ENCODE measurements at places on chromosomes 1 and 21.

DNA sequence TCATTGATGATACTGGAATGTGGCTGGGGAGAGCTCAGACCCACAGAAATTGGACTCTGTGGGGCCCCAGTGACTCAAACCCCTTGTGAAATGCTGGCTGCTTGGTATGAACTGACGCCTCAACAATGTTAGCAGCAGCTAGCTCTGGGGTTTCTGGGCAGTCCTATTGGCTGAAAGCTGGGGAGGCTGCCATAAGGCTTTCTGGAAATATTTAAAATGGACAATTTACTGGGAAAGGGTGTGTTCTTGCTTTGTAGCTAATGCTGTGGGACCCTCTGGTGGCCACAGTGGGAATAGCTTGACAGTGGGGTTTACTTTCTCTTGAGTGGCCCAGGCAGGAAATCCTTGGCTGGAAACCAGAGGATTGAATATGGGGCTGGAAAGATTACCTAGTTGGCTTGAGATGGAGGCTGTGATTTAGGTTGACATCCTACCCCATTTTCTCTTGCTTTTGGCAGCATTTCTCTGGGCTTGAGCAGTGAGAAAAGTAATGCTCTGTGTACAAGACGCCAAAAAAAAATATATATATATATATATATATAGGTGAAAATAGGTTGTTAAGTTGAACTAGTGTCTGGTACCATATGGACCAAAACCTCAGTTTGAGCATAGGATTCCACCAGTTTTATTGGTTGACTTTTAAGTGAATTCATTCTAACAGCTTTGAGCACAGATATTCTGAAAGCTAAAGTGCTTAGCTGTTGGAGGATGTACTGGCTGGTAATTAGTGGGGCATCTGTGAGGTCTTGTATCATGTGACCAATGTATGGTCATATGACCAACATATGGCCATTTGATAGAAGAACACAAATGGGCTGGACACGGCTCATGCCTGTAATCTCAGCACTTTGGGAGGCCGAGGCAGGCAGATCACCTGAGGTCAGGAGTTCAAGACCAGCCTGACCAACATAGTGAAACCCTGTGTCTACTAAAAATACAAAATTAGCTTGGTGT is 8.2 kb upstream of the S100A10 start:
- peak; percentile 60 for DNase-seq

DNA sequence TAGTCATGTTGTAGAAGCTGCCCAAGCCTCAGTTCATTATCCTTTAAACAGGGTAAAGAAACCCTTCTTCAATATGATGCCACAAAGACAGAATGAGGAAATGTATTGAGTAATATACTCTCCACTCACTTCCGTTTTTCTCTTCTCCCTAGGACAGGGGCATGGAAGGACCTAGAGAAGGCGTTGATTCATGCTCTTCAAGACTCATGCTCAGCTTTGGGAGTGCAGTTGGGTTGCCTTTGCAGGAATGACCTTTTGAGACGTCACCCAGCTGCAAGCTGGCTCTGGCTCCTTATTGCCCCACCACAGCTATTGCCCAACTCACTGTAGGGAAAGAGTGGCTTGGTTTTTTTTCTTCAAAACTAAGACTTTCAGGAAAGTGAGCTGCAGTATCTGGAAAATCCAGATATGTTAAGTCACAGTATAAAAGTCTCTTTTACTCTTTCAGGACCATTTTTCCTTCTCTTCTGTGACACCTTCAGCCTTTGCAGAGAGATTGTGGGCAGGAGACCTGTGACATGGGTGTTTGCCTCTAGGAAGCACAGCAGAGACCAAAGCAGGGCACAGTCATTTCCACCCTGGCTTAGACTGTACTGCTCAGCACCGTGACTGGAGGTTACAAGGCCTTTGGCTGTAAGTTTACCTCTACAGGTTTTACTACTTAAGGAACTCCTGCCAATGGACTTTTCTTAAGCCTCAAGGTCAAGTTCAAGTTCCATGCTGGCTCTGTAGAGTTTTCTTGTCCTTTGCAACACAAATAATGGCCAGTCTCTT is 39.5 kb downstream of the XCL2 start:
- DNase-seq: no peak

- DNase-seq: no peak
Observed at GRCh38 chr1:174166530-174167264, 7.4 kb downstream of the RABGAP1L start.

- no peak for DNase-seq
Observed at GRCh38 chr21:38327984-38328383, 71.2 kb downstream of the KCNJ15 start.

- no peak for DNase-seq
Observed at GRCh38 chr1:91895832-91896556, 10.0 kb upstream of the TGFBR3 start.

GRCh38 chr1:107572674-107573211 is 392.2 kb downstream of the VAV3 start:
- DNase-seq: no peak

GRCh38 chr1:1173061-1173792 is 453 bp upstream of the TTLL10 start:
- DNase-seq: no peak

- no peak for DNase-seq
Observed at GRCh38 chr21:22575165-22575584, 1577.0 kb downstream of the NCAM2 start.

- no peak for DNase-seq
Observed at GRCh38 chr1:30804352-30804751, 46.8 kb upstream of the LAPTM5 start.

DNA sequence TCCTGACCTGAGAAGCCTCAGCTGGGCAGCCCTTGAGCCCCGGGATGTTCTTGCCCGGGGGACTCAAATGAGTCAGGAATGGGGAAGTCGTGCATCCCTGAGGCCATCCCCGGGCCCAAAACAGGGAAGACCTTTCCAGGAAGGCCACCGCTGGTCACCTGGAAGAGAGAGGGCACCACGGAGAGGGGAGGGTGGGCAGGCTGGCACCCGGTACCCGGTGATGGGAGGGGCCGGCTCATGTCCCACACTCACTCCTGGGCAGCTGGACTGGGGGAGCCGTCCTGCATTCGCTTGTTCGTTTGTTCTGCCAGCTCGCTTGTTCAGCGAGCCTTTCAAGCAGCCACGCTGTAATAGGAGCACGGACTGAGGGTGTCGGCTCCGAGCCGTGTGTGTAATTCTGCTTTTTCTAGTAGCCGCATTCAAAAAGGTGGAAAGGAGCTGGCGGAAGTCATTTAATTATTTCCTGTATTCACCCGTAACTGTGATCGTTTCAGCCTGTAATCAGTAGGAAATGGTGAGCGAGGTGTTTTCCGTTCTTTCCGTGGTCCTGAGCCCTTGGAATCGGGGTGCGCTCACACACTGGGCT is 48.4 kb upstream of the CCDC27 start:
- DNase-seq: no peak

DNA sequence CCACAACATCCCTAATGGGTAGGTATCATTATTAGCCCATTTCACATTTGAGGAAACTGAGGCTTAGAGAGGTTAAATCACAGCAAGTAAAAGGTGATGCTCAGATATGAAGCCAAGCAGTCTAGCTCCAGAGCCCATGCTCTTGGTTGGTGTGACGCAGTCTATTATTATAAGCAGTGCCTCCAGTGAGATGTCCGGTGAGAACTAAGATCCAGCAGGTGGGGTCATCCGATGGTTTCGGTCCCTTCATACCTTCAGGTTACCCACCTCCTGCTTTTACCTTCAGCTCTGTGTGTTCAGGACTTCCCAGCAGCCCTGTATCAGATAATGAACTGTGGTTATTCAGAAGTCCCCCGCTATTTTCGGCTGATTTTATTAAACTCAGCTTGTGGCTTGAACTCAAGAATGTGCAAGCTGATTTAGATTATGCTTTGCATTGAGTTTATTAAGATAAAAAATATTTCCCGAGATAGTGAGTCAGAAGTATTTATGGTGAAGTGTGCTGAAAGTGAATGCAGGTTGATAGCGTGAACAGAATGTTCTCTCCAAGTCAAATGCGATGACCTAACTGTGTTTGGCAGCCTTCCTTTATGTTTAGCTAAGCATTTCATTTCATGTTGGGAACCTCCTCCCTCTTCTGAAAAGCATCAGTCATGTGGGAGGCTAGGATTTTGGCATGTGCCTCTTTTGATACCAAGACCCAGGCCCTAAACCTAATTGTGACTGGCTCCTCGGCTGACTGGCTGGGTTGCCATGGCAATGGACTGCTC is 160.9 kb upstream of the UBE2U start:
- DNase-seq: no peak

DNA sequence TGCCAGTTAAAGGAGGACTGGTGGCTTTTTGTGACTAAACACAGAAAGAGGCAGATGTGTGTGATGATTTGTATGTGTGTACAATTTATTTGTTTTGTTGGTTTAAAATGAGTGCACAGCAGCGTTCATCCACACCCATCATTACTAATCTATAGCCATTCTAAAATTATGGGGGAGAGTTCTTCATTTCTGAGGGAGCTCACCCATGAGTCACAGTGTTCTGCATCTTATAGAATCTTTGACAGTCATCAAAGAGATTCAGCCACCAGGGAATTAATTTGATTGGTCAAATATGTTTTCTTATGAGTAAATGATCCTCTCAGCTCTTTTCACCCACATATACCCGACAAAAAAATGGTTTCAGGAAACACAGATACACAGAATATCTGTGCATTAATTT is 147.9 kb downstream of the GREM2 start:
- no peak for DNase-seq

GRCh38 chr21:23690316-23690715 is 1917.0 kb downstream of the MRPL39 start:
- DNase-seq: no peak

DNA sequence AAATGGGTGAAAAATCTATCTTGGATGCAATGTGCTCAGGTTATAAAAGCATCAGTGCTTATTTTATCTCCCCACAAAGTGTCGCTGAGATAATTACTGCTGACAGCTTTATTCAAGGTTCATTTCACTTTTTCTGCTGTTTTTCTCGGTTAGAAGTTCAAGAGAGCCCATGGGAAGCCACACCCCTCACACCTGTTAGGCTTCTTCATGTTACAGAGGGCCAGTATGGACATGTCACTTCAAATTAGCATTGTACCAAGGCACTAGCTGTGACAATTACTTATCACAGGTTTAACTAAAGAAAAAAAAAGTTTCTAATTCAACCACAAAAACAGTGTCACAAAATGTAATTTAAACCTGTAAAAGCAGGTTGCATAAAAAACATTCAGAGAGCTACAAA is 187.3 kb upstream of the DMRTA2 start:
- DNase-seq: no peak

DNA sequence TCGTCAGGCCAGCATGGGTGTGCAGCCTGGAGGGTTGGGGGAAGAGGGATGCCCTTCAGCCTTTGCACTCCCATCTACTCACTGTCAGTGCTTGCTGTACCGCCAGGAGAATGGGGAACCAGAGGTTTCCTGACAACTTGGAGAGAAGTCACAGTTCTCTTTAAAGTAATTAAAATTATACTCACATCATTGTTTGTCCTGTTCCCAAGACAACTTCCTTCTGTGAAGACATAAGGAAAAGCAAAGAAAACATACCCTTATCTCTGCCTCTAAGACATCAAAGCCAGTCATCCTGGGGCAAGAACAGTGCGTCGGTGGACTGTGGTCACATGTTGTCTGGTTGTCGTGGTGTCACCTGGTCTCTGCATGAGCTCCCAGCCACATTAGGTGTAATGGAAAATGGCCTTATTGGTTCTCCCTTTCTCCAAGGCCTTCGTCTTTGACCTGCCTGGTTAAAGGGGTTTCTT is 17.6 kb downstream of the TRAF5 start:
- DNase-seq: no peak

- DNase-seq: no peak
Observed at GRCh38 chr1:86114236-86114635, 42.3 kb downstream of the COL24A1 start.

- DNase-seq: peak; percentile 33
Observed at GRCh38 chr1:204791453-204792353, 79.0 kb upstream of the NFASC start.

DNA sequence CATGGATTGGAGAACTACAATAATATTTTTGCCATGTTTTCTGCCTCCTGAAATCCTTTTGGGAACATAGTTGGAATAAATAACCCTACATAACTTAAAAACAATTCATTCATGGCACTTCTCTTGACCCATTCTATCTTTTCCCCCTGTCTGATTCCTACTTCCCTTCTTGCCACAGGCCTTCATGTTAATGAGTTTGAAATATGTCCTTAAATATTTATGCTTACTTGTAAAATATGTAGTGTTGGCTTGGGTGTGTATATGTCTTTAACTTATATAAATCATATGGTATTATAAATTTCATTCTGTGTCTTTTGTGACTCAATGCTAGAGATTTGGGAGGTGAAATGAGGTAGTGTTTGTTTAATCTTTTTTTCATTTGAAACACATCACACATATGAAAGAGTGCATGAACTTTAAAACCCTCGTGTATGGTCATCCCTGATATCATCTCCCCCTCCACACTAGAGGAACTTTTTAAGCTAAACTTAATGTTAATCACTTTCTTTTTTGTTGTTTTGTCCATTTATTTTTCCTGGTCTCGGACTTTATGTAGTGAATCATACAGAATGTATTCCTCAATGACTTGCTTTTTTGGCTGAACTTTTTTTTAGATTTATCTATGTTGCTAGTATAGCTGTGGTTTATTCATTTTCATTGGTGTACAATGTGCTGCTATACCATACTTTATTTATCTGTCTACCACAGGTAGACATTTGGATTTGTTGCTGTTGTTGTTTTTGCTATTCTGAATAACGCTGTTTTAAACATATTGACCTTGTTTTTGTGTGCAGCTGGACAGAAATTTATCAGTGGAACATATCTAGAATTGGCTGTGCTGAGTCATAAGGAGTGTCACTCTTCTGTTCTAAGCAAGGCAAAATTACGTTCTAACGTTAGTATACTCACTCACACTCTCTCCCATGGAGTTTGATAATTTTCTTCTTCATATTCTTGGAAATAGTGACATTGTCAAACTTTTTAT is 441.6 kb downstream of the PLPP3 start:
- no peak for DNase-seq

GRCh38 chr1:19128968-19129514 is 81.0 kb downstream of the UBR4 start:
- no peak for DNase-seq

- DNase-seq: no peak
Observed at GRCh38 chr1:56376188-56376984, 203.0 kb downstream of the PLPP3 start.

DNA sequence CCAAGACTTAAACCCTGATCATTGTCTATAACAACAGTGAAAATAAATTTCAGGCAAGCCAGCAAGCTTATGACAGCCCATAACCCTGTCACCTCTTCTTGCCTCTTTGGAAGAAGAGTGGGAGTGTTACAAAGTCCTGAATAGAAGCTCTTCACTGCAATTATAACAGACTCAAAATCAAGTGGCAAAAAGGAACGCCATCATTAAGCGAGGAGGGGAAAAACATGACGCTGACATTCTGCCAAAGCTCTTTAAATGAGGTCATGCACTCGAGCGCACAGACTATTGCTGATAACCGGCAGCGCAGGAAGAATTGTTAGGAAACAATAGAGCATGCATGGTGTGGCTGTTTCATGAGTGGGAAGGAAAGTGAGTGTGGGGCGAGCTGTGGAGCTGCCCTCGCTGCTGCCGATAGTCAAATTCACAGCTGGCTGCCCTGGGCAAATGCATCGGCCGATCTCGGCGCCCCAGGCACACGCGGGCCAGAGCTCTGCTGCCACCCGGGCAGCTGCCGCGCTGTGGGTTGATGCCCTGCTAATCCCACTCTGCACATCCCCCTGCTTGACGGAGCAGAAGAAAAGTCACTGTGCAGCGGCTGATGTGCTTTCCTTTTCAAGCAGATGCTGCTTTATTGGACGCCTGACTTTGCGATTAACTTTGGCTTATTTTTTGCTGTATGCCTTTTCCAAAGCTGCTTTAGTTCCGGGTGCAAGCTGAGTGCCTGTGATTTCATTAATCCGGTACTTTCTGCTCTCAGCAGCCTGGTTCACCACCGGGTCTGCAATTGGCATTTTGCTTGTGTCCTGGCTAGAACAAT is 102.4 kb upstream of the ST6GALNAC5 start:
- DNase-seq: no peak

Data from SW 1271 (cell line).